Activated naive CD4-positive, alpha-beta T cell treated with anti-CD3 and anti-CD28 coated beads, Interleukin-2, amount 10 ng/mL, durations not matched to agents 7 days and 5 days (primary cell): ENCODE measurements at places on chromosomes 11 and 22.
A peak's percentile ranks its signal among the peaks of the same experiment; 100 is the strongest.

GRCh38 chr11:823441-824291 is 4.1 kb upstream of the CRACR2B start:
- DNase-seq: no peak

GRCh38 chr11:115541518-115541917 is 37.3 kb upstream of the CADM1 start:
- no peak for DNase-seq

DNA sequence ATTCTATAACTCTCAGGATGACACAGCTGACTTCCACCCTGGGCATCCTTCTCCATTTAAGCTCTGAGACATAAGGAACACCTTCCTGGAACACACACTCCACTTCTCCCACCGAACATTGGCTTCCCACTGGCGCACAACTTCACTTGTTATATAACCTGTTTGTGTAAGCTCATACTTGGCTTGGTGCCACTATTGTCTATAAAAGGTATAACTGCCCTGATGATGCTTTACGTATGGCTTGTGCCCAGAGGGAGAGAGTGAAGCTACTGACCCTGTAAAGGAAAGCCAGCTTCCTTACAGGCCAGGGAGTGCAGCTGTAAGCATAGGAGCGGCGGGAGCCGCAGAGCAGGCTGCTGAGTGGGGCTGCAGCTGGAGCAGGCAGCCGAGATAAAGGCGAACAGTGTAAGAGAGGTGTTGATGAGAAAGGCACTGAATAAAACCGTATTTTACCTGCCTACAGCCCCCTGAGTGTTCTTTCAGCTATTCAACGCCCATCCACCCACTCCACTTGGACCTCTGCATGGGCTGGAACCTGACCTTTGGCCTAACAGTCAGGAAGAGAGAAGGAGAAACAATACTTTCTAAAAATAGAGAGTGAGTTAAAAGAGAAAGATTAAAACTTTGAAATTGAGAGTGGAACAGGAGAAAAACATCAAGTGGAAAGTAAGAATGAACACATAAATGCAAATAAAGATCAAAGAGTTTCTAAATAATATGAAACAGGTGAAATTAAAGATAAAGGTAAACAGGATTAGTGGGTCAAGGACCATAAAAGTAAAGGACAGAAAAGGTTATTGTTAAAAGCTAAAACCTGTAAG is 252.1 kb upstream of the ARHGAP42 start:
- no peak for DNase-seq

- DNase-seq: no peak
Measured at GRCh38 chr11:128595775-128596174, 8.4 kb upstream of the ETS1 start.

DNA sequence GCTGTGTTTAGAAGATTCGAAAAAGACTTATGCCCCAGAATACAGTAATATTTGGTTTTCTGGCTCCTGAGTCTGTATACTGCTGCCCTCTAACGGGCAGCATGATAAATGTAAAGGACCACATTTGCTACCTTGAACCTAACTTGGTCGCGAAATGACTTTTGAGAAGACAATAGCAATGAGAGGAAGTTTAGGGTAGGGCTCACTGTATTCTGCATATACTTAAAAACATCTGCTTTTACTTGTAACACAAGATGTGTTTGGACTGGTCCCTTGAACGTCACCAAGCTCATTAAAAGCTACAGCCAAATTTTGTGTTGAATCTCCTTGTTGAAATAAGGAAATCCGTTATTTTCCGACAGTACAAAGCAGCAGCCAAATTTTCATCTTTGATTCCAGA is 309.1 kb downstream of the SWAP70 start:
- DNase-seq: peak; percentile 43

GRCh38 chr11:60396799-60397198 is 540 bp downstream of the MS4A14 start:
- no peak for DNase-seq

DNA sequence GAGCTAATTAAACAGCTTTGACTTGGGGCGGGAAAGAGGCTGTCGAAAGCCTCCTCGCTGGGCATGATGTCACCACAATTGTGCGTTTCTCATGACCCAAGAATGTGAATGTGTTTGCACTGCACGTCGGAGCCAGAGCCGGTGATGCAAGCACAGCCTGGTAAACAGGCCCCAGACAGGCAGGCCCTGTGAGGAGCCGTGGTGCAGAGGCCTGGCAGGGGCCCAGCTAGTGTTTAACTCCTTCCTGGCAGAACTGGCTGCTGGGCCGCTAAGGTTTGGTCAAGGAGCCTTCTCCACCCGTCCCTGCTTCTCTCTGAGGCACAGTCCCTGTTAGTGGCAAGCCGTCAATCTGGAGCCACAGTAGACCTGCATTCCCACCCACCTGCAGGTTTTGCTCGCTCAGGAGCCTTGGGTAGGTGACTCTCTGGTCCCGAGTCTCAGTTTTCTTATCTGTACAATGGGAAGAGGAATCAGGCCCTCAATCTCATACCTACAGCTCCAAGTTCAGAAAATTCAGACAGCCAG is 25.4 kb upstream of the SMTN start:
- no peak for DNase-seq

GRCh38 chr11:48164836-48165235 is 51.8 kb upstream of the OR4B1 start:
- no peak for DNase-seq

- DNase-seq: no peak
Measured at GRCh38 chr11:73189723-73190556, 28.1 kb upstream of the P2RY2 start.

- no peak for DNase-seq
Measured at GRCh38 chr11:80109031-80109430, 668.2 kb upstream of the TENM4 start.

GRCh38 chr11:35242412-35243242 is 103.7 kb downstream of the CD44 start:
- no peak for DNase-seq

DNA sequence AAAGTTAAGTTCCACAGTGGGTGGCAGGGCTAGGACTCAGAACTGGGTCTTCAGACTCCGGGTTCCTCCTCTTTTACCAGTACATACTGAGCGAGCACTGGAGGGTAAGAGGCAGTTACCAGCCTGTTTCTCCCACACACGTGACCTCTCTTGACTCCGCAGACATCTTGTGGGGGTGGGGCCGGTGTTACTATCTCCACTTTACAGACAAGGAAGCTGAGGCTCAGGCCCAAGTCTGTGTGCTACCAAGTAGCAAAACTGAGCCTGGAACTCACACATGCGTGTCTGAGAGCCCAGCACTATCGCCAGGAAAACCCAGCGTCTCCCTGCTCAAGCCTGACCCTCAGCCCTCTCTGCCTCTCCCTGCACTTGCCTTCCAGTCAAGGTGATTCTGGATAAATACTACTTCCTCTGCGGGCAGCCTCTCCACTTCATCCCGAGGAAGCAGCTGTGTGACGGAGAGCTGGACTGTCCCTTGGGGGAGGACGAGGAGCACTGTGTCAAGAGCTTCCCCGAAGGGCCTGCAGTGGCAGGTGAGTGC is 16.0 kb upstream of the SMIM35 start:
- DNase-seq: no peak

- no peak for DNase-seq
Measured at GRCh38 chr11:21896216-21896615, 296.7 kb upstream of the ANO5 start.
